Stimulated activated CD8-positive, alpha-beta memory T cell treated with anti-CD3 and anti-CD28 coated beads, Interleukin-2, amount 100 ng/mL, for 1 hour (primary cell): ENCODE measurements at places on chromosomes 3 and 15.

DNA sequence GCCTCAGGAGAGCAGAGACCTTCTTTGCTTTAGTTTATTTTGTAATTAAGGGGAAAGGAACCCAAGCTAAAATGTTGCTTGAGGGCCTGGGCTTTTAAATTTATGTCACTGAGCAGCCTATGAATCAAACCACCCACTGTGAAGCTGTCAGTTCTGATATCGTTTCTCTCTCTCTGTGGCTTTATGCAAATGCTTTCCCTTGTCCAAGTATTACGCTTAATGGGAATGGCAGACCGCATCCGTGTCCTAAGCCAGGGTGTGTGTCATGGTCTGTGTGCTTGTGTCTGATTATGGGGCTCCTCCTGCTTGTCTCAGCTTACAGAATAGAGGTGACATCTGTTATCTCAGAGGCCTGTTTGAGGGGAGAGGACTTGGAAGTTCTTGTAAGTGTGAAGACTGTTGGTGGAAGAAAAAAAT, 82.4 kb downstream of the EBLN2 start:
- DNase-seq = no peak

DNA sequence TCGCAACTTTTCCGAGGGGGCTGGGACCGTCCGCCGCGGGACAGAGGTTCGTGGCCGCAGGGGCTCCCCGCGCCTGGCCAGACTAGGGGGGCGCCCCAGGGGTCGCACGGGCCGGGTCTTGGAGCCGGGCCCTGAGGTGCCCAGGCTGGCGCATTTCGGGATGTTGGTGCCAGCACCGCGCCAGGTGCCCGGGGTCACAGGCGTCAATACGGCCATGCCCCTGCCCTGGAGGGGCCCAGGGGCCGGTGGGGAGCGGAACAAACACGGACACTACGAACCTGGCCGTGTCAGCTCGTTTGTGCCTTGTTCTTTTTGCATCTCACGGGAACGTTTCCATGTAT, 366 bp downstream of the TM6SF1 start:
- DNase-seq = no peak

GRCh38 chr3:101962055-101962454, 112.7 kb downstream of the NFKBIZ start:
- no peak for DNase-seq

DNA sequence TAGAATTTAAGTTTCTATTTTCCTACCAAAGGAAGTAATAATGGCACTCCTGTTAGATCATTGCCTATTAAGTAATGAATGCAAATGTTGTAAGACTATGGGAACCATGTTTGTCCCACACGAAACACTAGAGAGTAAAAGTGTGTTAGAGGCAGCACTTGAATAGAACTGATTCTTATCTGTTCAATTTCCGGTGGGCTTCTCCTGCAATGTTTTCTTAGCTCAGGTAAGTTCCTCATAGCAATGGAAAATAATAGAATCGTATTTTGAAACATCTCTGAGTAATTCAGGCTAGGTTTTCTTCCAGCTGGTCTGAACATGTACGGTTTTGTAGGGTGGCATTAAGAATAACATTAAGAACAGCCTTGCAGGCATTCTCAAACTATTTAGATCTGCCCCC, 145.3 kb upstream of the LIPC start:
- no peak for DNase-seq

- DNase-seq = no peak
Measured at GRCh38 chr3:173770011-173770410, 372.5 kb downstream of the NLGN1 start.
